ENCODE measurements at places on chromosomes 2 and 18.

- no peak for DNase-seq
These were observed 1399.0 kb upstream of the ZEB2 start for GRCh38 chr2:145918951-145919350.

- DNase-seq = no peak
These were observed 212.5 kb downstream of the NBAS start for GRCh38 chr2:15348636-15349035.

- DNase-seq = no peak
These were observed 113.0 kb upstream of the SLC1A4 start for GRCh38 chr2:64876137-64876647.

DNA sequence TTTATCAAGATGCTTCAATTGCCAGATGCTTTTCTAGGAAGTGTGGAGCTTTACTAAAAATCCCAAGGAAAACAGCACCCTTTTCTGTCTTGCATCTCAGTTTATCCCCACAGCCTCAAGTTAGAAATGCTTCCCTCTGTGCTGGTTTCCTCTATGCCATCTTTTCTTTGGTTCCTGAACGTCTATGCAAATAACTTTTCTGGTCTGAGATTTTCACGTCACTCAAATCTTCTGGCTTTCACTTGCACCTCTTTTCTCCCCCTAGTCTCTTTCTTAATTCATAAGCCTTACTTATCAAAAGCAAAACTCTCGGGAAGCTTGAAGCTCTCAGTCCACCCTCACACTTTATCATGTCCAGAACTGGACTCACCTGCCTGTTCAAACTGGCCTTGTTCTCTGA lies 33.9 kb downstream of the ARHGAP25 start:
- DNase-seq = no peak

DNA sequence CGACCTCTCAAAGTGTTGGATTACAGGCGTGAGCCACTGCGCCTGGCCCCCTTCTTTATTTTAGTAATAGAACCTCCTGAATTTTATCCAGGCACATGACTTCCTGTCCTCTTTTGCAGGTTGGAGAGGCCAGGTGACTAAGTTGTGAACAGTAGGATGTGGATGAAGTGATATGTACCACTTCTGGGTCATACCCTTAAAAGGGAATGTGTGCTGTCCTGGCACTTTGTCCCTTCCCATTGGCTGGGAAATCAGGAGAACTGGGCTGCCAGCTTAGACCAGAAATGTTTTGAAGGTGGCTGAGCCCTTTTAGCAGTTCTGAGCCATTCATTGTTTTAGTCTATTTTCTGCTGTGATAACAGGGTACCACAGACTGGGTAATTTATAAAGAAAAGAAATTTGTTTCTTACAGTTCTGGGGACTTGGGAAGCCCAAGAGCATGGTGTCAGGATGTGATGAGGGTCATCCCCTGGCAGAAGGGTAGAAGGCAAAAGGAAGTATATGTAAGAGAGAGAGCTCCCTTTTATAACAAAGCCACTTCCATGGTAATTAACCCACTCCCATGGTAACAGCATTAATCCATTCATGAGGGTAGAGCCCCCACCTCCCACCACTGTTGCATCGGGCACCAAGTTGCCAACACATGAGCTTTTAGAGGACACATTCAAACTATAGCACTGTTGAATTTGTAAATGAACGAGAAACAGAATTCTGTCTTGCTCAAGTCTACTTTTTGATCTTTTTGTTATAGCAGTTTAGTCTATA lies 79.1 kb downstream of the TTC27 start:
- DNase-seq = no peak

DNA sequence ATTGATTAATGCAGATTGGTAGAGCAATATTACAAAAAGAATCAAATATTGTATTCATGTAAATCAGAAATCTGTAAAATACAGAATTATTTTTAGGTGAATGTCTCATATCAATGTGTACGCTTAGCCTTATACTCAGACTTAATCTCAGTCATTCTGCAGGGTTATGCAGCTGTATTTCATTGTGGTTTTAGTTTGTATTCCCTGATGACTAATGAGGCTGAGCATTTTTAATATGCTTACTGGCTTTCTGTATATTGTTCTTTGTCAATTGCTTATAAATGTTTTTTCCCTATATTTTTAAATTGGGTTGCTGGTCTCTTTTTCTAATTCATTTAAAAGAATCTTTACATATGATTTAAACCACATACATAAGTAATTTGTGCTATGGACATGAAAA lies 50.1 kb downstream of the CDH19 start:
- DNase-seq = no peak

GRCh38 chr2:202251494-202251893 lies 13.1 kb upstream of the SUMO1 start:
- no peak for DNase-seq

DNA sequence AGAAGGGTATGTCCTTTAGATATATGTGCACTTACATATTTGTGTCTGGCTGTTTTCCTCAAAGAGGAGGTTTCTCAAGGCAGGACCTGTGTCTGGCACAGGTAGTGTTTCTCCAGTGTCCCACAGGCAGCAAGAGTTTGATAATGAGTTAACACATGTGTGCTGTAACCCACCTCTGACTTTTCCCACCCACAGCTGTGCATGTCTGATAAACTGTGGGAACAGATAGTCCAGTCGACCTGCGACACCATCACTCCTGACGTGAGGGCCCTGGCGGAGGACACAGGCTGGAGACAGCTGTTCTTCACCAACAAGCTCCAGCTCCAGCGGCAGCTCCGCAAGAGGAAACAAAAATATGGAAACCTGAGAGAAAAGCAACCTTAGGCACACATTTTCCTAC lies 58.2 kb downstream of the SLC16A14 start:
- no peak for DNase-seq

DNA sequence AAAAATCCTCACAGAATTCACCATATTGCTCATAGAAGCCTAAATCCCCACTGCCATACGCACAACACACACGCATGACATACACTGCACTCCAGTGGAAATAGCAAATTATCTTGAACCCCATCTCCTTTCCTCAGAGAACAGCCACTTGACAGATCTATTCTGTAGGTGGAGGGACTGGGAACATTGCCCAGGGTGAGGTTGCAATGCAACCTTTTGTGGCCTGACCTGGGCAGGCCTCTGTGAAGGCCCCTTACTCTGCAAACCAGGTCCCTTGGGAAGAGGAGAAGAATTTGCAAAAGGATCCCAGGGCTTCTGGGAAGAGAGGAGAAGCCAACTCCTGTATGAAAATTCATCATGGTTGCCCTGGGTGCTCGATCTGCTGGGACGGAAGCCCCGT lies 51.9 kb downstream of the SDC1 start:
- no peak for DNase-seq

DNA sequence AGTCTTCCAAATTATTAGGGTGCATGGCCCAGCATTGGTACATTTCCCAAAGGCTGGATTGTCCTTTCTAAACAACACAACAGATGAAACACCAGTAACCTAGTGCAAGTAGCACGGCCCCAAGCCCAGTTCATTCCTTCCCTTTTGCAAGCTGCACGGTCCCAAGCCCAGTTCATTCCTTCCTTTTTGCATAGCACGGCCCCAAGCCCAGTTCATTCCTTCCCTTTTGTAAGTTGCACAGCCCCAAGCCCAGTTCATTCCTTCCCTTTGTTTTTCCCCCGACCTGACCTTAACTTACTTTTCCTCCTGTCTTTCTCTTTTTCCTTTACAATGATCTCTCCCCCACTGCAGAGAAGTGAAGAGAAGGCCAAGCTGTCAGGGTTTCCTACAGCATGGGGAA lies 60.9 kb downstream of the C18orf63 start:
- no peak for DNase-seq

DNA sequence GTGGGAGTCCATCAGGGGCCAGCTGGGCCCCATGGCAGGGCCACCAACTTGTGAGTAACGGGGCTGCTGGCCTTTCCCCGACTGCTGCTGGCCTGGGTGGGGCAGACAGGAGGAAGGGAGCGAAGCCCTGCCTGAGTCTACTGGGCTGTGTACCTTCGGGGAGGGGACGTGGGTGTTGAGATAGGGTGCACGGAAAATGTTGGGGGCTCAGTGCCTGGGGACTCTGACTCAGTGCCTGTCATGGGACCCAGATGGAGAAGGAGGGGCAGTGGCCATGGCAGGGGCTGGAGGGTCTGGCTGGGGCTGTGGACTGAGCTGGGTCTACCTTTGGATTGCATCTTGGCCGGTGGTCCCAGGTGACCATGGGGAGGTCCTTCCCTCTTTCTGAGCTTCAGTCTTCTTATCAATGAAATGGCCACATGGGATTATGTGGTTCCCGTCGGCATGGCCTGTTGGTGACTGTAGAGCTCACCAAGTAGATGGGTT lies 4.0 kb downstream of the SLC4A3 start:
- no peak for DNase-seq

GRCh38 chr2:54559006-54559445 lies 102.9 kb downstream of the SPTBN1 start:
- no peak for DNase-seq

DNA sequence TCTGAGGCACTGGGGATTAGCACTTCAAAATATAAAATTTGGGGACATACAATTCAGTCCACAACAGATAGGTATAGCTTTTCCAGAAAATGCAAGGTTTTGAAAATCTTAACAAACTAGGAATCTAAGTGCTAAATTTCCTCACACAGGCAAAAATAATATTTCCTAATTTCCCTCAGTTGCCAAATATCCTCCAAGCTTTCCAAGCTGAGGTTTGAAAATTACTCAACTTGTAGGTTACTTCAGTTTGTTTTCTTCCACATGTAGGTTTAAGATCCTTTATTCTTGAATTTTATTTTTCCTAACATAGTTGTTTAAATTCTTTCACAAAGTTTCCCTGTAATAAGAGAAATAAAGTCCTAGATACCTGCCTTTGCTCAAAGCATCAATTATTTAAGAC lies 192.9 kb upstream of the NRXN1 start:
- no peak for DNase-seq

DNA sequence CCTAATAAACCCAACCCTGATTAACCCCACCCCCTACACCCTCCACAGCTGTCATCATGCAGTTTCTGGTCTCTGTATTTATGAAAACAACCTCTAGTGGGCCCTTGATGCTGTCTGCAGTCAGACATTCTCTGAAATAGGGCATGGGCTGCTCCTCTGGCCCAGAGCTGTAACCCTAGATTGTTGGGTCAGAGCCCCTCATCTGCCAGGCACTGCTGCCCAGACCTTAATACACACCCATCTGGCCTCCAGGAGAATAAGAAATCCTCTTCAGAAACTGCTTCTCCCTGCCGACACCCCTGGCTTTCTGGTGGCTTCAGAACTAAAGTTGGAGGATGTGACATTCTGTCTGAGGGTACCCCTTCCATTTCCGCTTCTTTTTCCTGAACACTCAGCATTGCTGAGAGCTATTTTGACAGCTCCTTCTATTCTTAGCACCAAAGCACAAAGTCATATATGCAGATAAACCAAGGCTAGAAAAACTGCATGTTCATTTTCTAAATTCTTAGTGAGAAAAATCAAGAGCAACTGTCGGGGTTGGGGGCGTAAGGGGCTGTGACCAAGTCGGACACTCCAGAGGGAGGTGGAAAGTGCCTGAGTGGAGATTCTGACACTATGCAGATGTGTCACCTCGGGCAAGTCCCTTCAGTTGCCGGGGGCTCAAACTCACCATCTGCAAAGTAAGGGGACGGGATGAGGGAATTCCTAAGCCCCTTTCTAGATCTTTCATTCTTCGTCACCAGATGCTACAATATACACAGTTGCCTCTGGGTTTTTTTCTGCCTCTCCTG lies 28.7 kb downstream of the SRSF7 start:
- DNase-seq = peak; percentile 59

Data from activated naive CD4-positive, alpha-beta T cell treated with anti-CD3 and anti-CD28 coated beads, Interleukin-2, amount 50 U/mL, for 16 hours (primary cell).